ENCODE measurements at places on chromosomes 1 and 21.

DNA sequence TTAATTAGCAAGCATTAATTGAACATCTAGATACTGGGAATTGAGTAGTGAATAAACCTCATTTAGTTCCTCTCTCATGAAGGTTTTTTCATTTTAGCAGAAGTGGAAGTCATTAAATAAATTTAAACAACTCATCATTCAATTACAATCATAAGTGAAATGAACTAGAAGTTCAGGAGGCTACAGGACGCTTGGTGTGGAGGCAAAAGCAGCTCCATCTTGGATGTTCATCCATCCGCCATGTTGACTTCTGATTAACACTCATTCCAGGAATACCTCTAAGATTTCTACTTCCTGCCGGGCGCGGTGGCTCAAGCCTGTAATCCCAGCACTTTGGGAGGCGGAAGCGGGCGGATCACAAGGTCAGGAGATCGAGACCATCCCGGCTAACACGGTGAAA is 11.5 kb upstream of the NTPCR start:
- no peak for DNase-seq

- no peak for DNase-seq
Measured at GRCh38 chr1:9654051-9654833, 2.7 kb downstream of the PIK3CD start.

DNA sequence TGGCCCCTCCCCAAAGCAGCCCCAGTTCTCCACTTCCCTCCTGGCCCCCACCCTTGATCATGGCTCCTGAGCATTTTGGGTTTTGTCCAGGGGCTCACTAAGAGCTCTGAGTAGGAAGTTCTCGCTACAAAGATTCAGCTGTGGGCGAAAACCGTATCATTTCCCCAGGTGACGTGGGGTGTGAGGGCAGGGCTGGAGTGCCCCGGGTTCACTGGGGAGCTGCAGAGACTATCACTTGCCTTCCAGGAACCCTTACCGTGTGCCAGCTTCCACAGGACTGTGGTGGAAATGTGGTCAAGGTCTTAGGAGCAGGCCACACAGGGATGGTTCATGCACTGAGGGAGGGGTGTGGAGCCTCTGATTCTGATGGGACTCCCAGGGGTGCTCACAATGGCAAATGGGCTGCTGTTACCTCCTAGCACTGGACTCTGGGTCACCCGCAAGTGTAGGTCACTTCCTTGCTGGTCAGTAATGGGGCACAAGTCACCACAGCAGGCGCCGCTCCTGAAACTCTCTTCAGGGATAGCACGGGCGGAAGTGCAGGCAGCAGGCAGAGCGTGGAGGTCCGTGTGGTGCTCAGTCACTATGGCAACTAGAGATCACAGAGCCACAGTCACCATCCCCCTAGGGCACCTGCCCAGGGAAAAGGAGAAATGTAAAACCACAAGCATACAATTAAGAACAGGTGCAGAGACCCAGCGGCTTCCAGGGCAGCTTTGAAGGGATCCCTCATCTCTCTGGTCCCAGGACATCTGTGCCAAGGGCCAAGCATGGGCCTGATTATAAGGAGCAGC is 35.4 kb downstream of the RSPH1 start:
- DNase-seq: no peak

GRCh38 chr1:214377485-214377884 is 96.5 kb downstream of the SMYD2 start:
- DNase-seq: no peak

GRCh38 chr21:28632755-28633408 is 359.8 kb downstream of the LTN1 start:
- peak; percentile 99 for DNase-seq

- no peak for DNase-seq
Measured at GRCh38 chr1:150832597-150832996, 24.5 kb upstream of the CTSK start.

DNA sequence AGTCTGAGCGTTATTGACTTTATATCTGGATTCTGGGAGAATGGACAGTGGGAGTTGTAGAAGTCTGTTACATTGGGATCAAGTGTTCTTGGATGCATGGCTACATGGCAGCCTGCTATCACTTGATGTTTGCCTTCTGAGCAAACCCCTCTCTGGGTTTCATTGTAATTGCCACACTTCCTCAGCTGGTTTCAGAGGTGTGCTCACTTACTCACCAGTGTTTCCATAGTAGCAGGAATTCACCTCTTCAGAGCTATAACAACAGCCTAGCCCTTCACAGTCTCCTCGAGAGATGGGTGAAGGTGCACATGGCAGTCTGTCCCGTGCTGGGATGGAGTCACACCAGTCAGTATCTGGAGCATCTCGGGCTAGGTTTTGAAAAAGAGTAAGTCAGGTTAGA is 2.6 kb downstream of the ZP4 start:
- peak; percentile 85 for DNase-seq

- no peak for DNase-seq
Measured at GRCh38 chr1:206508956-206509355, 1.6 kb downstream of the RASSF5 start.

GRCh38 chr1:160925652-160926244 is 28.9 kb downstream of the ITLN2 start:
- DNase-seq: no peak

- DNase-seq: peak; percentile 2
Measured at GRCh38 chr1:85884372-85885035, 176.3 kb upstream of the ZNHIT6 start.

DNA sequence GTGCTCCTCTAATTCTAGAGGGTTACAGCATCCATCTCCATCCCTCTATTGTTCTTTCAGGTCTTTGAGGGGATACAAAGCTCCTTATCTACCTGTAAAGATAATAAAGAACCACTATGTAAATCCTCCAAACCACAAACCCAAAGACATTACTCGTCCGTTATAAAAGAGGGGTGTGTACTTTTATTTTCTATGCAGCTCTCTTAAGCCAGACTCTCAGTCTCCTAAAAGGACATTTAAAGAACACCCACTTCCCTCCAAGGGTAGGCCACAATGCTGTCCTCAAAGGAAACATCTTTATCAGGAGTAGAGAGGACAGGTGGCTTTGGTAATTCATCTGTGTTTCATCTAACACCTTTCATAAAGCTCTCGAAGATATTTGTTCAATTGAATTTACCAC is 67.9 kb upstream of the DYNLT5 start:
- no peak for DNase-seq

DNA sequence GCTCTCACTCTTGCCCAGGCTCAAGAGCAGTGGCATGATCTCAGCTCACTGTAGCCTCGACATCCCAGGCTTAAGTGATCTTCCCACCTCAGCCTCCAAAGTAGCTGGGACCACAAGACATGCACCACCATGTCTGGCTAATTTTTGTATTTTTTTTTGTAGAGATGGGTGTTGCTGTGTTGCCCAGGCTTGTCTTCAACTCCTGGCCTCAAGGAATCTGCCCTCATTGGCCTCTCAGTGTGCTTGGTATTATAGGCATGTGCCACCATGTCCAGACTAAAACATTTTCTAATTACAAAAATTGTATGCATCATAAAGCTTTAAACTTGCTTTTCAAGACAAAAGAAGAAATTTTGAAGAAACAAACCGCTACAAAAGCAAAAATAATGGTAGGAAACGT is 20.1 kb downstream of the CBR1 start:
- peak; percentile 95 for DNase-seq

DNA sequence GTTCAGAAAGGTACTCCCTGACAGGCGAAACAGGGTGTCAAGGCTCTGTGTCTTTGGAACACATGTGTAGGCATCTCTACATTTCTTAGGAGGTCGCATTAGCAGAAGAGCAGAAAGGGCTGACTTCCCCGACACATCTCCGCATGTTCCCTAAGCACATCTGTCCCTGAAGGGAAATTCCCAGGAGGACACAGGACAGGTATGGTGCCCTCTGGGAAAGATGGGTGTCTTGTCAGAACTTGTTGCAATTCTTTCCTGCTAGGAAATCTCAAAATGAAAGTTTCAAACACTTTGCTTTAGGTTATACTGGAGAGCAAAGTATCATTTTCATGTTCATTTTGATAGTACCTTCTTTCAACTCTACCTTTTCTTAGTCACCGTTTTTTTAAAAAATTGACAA is 2.0 kb downstream of the DSCAM start:
- DNase-seq: peak; percentile 78

DNA sequence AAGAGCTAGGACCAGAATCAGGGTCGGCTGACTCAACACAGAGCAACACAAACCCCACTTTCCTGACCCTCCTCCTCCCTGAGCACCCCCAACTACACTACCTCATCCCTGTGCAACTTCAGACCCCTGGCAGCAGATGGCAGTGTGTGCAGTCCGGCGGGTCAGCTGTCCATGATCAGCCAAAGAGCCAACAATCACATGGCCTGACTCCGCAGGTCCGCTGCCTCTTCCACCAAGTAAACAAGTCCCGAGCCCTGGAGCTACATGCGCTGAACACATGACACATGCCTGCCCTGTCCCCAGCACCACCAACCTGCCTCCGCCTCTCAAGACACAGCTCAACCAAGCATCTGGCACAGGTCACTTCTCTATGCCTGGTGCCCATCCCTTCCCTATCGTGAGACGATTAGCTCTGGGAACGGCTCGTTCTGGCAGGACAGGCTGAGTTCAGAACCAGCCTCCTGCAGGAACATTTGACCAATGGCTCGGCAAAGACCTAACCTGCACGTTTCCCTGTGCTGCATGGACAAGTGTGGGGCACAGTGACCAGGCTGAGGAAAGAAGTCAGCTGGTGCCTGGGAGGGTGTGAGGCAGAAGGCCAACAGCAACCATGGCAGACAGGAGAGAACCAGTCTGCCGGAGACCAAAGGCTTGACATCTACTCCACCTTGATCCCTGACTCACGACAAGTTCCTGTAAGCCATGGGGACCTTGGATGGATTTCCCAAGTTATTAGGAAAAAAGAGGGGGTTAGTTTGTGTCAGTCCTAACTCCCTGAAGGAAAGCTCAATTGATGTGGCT is 60.3 kb downstream of the CD46 start:
- no peak for DNase-seq

DNA sequence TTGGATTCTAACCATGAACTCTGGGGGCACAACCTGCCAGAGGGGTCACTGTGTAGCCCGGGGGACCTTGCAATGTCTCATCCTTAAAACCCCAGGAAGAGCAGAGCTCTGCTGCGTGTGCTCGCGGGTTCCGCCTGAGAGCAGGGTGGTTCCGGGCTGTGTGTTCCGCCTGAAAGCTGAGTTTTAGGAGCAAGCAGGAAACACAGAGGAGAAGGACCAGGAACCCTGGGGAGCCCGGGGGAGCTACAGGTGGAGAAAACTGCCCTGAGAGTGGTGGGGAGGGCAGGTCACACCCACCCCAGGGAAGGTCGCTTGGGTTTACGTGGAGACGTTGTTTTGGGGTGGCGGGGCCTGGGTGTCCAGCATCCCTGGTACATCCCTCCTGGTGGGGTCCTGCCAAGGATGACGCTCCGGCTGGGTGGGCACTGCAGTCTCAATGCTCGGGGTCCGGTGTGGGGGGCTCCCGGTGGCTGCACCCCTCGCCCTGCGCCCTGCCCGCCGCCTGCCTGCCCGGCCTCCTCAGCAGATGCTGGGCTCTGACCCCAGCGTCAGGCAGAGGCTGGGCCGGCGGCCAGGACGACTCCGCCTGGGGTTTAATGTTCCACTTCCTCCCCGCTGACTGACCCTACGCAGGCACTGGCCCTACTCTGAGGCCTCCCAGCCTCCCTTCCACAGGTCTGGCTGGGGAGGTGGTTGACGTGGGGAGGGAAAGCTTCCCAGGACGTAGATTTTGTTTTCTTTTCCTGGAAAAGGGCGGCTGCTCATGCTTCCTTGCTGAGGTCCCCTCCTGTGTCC is 17.3 kb upstream of the C1orf159 start:
- no peak for DNase-seq

DNA sequence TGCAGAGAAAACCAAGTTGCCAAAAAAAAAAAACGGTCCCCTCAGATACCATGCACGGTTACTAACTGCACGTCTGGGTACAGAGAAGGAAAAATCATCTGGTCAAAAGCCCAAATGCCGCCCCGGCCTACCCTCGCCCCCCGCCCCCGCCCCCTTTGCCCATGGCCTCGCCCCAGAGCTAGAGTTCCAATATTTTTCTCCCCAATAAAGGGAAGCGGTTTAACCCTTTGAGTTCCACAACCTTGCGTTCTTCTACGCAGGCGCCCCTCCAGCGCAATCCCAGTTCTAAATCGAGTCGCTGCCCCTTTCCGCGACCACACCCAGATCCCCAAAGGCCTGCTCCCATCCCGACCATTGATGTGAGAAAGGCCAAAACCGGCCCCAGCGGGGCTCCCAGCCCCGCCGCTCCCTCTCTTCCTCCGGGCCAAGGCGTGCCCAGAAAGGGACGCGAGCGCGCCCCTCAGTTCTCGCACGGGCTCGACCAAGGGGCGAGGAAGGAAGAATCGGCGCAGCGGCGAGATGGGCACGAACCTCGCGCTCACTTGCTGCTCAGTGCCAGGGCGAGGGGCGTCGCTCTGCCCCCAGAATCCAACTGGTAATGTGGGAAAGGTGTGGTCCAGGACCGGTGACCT is 797 bp downstream of the WDR47 start:
- no peak for DNase-seq

GRCh38 chr1:35558374-35559316 is 1.0 kb downstream of the NCDN start:
- DNase-seq: no peak

DNA sequence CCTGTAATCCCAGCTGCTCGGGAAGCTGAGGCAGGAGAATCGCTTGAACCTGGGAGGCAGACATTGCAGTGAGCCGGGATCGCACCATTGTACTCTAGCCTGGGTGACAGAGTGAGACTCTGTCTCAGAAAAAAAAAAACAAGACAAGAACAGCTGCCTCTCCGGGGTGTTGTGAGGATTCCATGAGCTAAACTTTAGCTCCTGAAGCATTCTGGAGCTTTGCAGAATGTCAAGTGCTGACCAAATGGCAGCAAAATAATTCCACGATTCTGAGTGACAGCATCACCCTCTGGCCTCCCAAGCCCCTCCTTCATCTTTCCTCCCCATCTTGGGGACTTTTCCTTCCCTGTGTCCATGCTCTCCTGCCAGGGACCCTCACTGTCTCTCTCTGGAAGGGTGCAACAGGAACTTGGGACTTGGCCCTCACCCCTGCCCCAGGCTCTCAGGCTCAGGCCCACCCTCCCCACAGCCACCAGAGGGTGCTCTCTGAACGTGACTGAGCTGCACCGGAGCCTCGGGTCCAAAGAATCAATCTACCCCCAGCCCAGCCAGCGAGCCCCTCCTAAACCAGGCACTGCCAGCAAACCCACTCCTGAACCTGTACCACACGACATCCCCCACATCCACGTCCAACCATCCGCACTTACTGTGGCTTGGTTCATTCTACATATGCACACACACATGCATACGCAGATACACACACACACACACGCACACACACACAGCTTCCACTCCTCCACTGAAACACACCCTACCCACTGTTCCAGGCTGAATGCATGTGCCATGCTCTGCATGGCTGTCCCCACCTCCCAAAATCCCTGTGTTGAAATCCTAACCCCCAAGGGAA is 45.7 kb downstream of the ACOT7 start:
- no peak for DNase-seq

- no peak for DNase-seq
Measured at GRCh38 chr1:202374099-202374498, 25.6 kb downstream of the PPP1R12B start.

- no peak for DNase-seq
Measured at GRCh38 chr1:198656500-198656932, 17.7 kb downstream of the PTPRC start.

GRCh38 chr1:31880957-31881687 is 57.0 kb downstream of the PTP4A2 start:
- no peak for DNase-seq
